ENCODE measurements at places on chromosomes 2 and 18. TPM values are rescaled to one million over a fixed set of nuclear protein-coding genes. Genes with fewer than 3 reads are reported as not detected.

The CFC1 gene
- polyA plus RNA-seq: not detected

The MYO3B gene
- 7.8 TPM for polyA plus RNA-seq

The PDE11A gene
- 9.4 TPM for polyA plus RNA-seq

The MYO7B gene
- polyA plus RNA-seq: 22.8 TPM

The COL4A4 gene
- 48.6 TPM for polyA plus RNA-seq

The ATP8B1 gene
- 35.0 TPM for polyA plus RNA-seq

Data from left kidney (tissue), 8 donors.